ENCODE measurements at places on chromosomes 11 and 22.

DNA sequence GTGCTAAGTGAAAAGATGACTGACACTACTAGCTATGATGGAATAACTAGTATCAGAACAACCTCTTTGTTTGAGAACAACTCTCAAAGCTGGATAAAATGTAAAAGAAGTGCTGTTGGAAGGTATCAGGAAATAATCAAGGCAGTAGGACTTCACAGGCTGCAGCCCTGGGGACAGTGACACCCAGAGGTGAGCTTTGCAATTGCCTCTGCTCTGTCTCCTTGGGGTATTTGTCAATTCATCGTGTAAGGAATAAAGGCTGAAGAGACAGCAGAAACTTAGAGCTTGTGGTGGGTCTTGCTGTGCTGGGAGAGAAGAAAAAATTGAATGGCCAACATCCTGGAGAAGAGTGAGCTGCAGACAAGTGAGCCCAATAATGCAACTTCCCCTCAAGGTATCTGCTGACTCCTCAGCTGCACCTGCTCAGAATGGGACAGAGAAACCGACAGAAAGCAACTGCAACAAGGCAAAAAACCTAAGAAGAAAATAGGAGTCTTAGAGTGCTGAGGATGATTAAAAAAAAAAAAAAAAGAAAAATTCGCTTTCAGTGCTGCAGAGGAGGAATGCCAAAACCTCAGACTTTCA is 141.1 kb downstream of the RCN1 start:
- peak; percentile 32 for DNase-seq

- no peak for DNase-seq
These were observed 18.3 kb downstream of the KMT5B start for GRCh38 chr11:68194675-68195294.

DNA sequence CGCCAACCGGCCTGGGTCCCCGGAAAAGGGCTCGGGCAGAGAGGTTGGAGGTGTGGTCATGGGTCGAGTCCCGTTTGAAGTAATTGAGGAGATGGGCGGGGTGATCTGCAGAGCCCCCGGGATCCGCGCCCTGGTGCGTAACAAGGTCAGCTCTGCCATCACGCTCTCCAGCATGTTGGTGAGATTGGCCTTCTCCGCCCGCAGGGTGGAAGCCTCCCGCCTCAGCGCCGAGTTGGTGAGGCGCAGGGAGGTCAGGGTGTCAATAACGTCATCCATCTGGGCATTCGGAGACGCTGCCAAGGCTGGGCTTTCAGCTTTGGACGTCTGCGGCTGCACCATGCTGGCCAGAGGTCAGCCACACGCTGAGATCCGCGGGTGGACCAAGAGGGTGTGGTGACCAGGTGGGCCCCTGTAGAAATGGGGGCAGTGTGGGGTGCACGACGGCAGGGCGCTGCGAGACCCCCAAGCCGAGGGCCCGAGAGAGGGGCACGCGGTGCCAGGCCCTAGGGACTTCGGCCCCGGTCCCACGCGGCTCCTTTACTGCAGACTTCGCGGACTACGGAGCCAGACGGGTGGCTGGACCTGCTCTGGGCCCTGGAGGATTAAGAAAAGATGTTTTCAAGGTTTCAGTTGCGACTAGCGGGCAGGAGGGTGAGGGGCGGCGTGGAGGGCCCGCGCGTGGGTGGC is 672 bp downstream of the RTL6 start:
- peak; percentile 46 for DNase-seq

DNA sequence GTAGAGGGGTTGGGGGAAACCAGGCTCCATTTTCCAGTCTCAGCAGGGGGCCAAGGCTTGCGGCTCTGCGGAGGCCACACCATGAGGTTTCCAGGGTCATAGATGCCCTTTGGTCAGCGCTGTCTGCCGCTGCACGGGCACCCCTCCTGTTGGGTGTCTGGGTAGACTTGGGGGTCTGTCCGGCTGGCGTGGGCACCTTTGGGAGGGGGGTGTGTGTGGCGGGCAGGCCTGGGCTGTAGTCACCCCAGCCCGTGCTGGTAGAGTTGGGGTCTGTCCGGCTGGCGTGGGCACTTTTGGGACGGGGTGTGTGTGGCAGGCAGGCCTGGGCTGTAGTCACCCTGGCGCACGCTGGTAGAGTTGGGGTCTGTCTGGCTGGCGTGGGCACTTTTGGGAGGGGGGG is 18.6 kb downstream of the LSP1 start:
- no peak for DNase-seq

- no peak for DNase-seq
These were observed 13.1 kb downstream of the MRGPRG start for GRCh38 chr11:3205261-3206155.

GRCh38 chr22:42052765-42053164 is 17.8 kb downstream of the NAGA start:
- DNase-seq: no peak

DNA sequence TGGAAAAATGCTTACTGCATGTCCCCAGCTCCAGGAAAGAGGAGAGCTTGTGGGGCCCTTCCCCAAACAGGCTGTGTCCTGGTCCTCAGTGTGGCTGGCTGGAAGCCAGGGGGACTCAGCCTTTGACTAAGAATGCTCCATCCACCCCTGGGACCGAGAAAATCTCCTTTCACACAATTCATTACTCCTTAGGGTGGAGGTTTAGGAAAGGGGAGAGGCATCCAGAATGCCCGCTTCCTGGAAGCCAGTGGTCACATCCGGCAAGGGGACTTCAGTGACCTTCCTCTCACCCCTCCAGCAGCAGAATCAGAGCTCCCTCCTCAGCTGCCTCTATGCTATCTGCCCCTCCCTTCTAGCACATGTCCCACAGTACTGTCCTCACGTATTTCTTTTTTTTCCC is 21.9 kb downstream of the ATG16L2 start:
- DNase-seq: no peak

- peak; percentile 51 for DNase-seq
These were observed 74.0 kb downstream of the ADAMTS15 start for GRCh38 chr11:130522284-130522961.

DNA sequence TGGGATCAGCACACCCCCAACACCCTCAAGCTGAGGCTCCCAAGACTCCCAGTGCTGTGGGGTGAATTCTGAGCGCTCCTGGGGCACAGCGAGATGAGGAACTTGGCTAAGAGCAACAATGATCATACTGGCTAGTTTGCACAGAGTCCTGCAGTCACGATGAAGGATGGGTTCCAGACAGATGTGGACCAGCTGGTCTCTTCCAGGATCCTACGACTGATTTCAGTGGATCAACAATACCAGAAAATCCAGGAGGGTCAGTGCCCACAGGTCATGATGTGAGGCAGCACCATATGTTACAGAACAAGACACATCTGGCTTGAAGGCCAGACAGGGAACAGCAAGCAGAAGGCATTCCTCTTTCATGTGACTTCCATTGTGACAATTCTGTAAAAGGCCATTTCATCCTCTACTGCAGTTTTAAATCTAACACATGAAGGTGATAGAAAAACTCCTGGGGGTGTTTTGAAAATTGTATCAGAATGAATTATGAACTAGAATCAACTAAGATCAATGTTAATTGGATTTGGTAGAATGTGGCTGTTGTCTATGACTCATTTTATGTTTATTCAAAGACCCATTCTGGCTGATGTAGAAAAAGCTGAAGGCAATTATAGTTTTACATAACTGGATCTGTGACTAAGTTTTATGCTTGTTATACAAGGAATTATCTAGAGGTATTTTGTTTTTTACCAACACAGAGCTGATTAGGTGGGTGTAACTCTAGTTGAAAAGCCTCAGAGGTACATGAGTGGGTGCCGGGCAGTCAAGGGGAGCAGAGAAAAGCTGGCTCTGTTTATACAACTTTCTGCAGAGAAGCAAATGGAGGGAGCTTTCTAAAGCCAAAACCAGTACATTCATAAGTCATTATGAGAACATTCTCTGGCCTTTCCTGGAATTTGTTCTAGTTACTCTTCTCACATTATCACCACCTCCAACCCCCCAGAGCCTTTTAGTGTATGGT is 29.1 kb downstream of the OR52K1 start:
- no peak for DNase-seq

- DNase-seq: no peak
These were observed 11.5 kb downstream of the STARD10 start for GRCh38 chr11:72782081-72782920.

- DNase-seq: peak; percentile 34
These were observed 869 bp upstream of the EIF4ENIF1 start for GRCh38 chr22:31490496-31490925.

DNA sequence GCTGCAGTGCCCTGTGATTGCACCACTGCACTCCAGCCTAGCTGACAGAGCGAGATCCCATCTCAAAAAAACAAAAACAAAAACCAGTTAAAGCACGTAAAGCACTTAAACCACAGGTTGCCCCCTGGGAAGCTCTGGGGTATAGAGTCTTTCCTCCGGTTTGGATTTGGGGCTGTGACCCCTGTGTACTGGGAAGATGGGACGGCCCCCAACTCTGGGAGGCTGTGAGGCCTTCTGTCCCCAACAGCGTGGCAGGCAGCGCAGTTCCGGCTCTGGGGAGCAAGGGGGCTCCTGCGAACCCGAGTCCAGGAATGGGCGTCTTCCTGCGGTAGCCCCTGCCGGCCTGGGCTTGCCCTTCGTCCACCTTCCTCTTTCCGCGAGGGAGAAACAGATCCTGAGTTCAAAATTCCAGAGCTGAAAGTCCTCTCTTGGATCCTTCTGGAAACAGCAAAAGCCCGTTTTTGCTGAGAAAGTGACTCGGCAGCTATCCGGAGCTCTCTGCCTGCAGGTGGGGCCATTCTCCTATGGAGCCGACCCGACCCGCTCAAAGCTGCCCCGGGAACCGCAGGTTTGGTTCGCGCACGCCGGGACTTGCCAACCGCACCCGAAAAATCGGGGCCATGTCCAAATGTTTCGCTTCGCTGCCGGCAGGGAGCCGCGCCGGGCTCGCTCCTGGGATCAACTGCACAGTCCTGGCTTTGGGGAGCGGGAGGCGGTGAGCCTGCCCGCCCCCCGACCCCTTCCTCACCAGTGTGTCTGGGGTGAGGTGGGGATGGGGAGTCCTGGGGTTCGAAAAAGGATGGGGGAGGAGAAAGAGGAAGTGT is 36.3 kb upstream of the POLA2 start:
- DNase-seq: no peak

DNA sequence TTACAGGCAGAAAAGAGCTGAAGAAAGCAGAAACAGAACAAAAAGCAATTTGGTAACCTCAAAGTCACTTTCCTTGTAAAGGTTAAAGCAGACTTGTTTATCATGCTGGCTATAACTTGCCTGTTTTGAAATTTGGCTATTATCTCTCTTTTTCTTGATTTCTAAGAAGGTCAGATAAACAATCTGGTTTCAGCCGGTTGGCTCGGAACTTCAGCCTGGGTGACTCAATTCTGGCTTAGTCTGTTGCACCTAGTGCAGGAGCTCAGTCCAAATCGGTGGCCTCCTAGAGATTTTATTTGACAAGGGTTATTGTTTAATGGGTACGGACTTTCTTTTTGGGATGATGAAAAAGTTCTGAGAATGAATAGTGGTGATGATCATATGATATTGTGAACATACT is 367.1 kb upstream of the B3GAT1 start:
- no peak for DNase-seq

GRCh38 chr11:42175203-42175602 is 715.8 kb upstream of the LRRC4C start:
- no peak for DNase-seq

GRCh38 chr11:16286095-16286494 is 70.3 kb downstream of the SOX6 start:
- no peak for DNase-seq

GRCh38 chr11:128334311-128335044 is 252.9 kb downstream of the ETS1 start:
- no peak for DNase-seq

- peak; percentile 42 for DNase-seq
These were observed 65.3 kb downstream of the CELSR1 start for GRCh38 chr22:46471901-46472721.

DNA sequence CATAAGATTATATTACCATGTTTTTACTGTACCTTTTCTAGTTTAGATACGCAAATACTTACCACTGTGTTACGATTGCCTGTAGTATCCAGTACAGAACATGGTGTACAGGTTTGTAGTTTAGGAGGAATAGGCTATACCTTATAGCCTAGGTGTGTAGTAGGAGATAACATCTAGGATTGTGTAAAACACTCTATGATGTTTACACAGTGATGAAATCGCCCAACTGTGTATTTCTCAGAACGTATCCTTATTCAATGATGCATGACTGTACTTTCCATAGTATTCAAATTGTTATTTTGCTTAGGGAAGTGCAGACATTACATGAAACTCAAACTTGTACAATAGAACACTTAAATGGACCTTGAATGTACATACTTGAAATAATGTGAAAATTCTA is 188.1 kb upstream of the PDGFD start:
- DNase-seq: peak; percentile 82

DNA sequence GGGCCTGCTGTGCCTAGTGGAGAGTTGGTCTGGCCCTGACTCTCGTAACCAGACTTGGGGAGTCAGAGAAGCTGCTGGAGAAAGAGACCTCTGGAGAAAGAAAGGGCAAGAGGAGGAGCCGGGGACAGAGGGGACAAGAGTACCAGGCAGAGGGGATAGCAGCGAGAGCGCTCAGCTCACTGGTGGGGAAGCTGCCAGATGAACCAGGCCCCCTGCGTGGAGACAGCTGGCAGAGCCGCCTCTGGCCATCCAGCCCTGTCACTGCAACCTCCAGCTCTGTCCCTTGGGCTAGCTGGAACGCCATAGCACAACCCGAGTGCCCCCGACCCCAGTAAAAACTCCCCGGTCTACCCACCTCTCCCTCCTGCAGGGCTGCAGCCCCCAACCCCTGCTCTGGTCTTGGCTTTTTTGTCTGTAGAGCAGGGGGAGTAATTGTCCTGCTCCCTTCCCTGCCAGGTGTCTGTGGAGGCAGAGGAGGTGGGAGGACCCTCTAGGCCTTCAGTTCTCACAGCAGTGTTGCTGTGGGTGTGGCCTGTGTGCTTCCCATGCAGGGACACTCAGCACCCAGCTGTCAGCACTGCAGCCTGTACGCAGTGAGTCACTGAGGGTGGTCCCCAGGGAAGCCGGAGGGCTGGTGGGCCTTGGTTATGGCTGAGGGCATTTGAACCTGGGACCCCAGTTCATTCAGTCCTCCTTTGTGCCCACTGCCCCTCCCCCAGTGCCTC is 4.8 kb upstream of the SUN2 start:
- DNase-seq: no peak

DNA sequence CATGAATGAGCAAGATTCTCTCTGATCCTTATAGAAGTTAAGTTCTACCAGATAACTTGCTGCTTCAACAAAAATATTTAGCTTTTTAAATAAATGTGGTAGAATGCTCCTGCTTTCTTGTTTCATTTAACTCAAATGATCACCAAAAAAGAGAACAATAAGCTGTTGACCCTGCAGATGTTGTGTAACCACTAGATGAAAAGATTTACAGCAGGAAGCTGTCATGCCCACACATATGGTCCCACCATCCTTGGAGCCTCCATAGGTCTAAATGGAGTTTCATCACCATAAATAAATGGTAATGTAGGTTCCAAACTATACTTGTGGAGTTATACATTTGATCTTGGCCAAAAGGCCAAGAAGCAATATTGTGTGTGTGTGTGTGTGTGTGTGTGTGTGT is 118.8 kb downstream of the RRAS2 start:
- DNase-seq: no peak

GRCh38 chr22:40764763-40765441 is 54.2 kb downstream of the SLC25A17 start:
- DNase-seq: no peak

GRCh38 chr11:129265125-129265788 is 73.1 kb upstream of the ARHGAP32 start:
- DNase-seq: no peak
